ENCODE measurements at places on chromosomes 16 and 17. TPM values are rescaled to one million over a fixed set of nuclear protein-coding genes. Genes with fewer than 3 reads are reported as not detected.

RASL10B gene
- total RNA-seq: 23.8 TPM

MYH2 gene
- total RNA-seq: 0.10 TPM

SEPTIN1 gene
- total RNA-seq: 2.5 TPM

DNA sequence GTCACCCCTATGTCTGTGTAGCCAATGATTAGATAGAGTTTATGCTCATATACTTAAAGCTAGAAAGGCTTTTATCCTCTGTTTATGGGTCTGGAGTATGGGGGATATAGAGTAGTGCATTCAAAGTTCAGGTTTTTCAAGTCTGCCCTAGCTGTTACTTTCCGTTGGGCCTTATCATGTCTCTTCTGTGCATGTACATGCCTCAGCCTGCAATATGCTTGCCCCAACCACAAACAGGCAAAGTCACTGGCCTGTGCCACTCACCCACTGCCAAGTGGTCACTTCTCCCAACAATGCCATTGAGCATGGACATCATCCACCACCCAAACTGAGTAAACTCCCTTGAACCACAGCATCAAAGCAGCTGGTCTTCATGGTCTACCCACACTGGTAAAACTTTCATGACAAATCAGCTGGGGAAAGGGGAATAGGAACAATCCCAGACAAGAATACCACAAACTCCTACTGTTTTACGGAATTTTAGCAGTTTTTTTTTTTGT lies 70.3 kb upstream of the C17orf78 start:
- no peak for DNase-seq

- no peak for DNase-seq
These were observed 2.6 kb downstream of the EARS2 start for GRCh38 chr16:23554536-23554935.

GRCh38 chr17:78096093-78096492 lies 32.5 kb downstream of the TMC6 start:
- DNase-seq: no peak

GRCh38 chr17:75654176-75654575 lies 12.8 kb downstream of the RECQL5 start:
- DNase-seq: no peak

DNA sequence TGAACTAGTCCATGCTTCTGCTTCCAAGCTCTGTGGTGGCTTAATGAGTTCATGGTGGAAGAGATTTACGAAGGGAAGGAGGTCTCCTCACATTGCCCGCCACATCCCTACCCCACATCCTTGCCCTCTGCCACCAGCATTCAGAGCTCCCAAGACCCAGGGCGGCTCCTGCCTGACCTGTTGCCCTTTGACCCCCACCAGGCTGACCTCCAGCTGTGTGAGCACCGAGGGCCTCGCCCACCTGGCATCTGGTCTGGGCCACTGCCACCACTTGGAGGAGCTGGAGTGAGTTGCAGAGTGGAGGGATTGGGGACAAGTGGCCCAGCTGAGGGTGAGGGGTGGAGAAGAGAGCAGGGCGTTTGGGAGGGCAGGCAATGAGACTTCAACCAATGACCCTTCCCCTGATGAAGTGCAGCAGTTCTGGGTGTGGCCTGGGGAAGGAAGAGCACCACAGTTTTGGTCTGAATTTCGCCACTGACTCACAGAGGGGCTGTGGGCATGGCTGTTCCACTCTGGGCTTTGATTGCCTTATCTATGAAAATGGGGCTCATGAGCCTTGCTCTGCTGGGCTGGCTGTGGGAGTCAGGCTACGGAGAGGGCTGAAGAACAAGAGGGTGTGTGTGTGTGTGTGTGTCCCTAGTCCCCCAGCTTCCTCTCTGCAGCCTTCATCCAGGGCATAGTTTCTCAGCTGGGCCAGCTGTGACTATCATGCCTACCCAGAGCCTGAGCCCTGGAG lies 22.6 kb upstream of the CPNE2 start:
- no peak for DNase-seq

DNA sequence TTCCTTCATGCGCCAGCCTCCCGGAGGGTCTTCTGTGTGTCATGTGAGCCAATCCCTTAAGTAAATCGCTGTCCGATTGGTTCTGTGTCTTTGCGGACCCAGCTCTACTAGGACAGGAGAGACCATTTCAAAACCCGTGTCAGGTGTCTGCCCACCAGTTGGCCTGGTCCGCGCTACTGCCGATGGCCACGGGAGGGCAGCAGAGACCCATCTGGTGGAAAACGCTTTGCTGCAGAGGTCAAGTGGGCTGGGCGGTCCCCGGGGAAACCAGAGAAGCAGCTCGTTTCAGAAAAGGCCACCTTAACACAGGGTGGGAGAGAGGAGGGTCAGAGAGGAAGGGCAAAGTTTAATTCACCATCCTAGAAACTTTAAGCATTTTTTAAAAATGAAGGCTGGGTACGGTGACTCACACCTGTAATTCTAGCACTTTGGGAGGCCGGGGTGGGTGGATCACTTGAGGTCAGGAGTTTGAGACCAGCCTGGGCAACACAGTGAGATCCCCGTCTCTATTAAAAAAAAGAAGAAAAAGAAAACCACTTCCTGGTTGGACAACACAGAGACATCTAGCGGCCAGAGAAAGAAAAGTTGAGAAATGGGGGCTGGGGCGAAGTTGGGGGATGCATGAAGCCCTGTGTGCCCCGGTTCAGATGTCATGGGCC lies 2.8 kb upstream of the CIBAR2 start:
- DNase-seq: peak; percentile 92

DNA sequence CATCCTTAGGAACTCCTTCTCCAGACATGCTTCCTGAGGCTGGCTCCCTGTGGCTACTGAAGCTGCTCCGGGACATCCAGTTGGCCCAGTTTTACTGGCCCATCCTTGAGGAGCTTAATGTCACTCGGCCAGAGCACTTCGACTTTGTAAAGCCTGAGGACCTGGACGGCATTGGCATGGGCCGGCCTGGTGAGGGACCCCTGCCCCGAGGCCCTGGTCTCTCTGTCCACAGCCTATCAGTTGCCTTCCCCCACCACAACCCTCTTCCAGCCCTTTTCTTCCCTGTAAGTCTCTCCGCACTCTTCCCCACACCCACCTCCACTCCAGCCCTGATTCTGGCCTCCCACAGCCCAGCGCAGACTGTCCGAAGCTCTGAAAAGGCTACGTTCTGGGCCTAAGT lies 2.0 kb downstream of the TNK1 start:
- no peak for DNase-seq

DNA sequence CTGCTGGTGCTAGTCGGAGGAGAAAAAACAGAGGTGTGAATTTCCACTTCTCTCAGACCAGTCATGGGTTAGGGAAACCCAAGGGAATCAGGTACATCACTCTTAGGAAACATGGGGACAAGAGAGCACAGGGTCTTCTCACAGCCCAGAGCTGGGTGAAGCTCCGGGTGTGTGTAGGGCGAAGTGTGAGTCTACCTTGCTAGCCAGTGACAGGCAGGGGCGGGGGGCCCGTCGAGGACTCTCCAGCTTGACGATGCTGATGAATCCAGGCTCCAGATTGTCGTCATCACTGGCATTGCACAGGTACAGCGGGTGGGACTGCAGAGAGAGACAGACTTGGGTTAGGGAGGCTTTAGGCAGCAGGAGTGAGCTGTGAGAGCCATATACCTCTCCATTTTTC lies 18.7 kb upstream of the SUPT4H1 start:
- DNase-seq: no peak

DNA sequence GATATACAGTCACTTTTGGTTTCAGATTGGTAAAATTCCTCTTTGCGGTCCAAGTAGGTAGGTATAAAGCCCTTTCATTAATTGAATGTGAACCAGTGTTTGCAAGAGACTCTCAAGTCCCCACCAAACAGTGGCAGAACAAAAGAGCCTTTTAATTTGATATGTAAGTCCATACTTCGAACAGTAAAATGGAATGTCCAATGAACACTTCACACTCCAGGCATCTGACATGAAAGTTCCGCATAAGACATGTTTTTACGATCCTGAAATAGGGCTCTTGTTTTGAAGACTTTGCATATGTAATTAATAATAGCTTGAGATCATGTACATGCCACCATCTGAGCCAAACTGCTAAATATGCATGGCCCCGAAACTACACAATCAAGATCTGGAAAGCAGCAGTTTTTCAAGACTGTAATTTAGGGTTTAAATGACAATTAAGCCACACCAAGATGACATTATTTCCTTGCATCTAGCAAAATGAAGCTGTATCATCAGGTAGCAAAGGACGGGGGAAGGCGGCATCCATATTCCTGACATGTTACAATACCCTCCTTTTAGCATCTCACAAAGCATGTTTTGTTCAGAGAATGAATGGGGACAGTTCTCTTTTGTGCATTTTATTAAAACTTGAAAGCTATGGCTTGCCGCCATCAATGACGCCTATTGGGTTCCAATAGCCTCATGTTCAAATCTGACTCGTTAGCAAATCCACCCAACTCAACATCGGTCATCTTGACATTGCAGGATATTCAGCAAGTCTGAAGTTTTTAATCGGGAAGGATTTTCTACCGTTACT lies 39.4 kb downstream of the LITAF start:
- no peak for DNase-seq

- DNase-seq: peak; percentile 58
These were observed 46.1 kb downstream of the IRX3 start for GRCh38 chr16:54240271-54241129.

GRCh38 chr16:11379420-11379819 lies 34.2 kb downstream of the RMI2 start:
- DNase-seq: peak; percentile 6

- DNase-seq: peak; percentile 89
These were observed 14.4 kb downstream of the ASPSCR1 start for GRCh38 chr17:81991684-81992305.

All from left ventricle myocardium superior (tissue), 1 donor.